Suppressor macrophage (primary cell): ENCODE measurements at places on chromosomes 5 and 9.

DNA sequence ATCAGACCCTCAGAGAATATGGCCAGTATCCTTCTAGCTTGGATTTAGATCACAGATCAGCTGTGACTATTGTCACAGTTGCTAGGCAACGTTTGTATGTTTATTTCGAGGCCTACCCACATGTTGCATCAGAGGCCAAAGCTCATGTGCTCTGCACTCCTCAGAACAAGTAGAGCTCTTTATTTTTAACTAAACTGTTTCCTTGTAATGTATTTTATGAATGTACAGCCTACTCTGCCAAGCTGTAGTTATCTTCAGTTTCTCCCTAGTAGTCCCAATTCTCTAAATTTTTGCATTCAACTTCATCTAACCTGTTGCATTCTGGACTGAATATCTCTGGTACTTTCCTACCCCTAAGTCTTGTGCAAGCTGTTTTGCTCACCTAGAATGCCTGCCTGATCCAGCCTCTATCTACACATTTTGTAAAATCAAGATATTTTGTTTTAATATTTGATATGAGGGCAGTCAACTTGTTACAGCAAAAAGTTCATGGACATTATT is 52.8 kb downstream of the CAST start:
- peak; percentile 84 for DNase-seq

- peak; percentile 13 for DNase-seq
Observed at GRCh38 chr5:14405267-14405666, 176.3 kb upstream of the OTULINL start.

GRCh38 chr9:99486684-99487083 is 264.6 kb downstream of the SEC61B start:
- no peak for DNase-seq

- no peak for DNase-seq
Observed at GRCh38 chr5:5751498-5751897, 329.0 kb downstream of the ICE1 start.

DNA sequence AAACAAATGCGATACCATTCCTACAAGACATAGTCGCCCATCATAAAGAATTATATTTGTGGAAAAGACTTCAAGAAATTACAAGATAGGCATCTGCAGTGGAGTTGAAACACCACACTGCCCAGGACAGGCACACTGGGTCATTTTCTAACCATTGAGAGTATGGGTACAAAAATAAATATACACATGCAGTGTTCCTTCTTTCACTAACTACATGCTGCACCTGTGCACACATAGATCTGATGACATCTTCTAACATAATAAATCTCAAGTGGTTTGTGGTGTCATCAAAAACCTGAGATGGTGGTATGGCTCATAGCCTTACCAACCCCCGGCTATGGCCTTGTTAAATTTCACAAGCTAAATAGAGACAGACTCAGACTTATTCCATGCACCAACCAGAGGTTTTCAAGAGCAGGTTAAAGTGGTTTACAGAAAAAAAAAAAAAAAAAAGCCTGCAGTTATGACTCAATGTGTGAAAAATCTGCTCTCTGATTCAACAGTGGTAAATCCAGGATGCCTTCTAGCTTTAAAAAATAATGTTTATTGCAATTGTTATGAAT is 12.4 kb upstream of the NFIB start:
- no peak for DNase-seq

- DNase-seq: peak; percentile 33
Observed at GRCh38 chr9:112355427-112355897, 22.0 kb upstream of the PTBP3 start.
